Pancreas (tissue), 10 donors: ENCODE measurements at places on chromosomes 12 and 14. TPM values are rescaled to one million over a fixed set of nuclear protein-coding genes. Genes with fewer than 3 reads are reported as not detected.

The KLHL33 gene
- 0.15 TPM for polyA plus RNA-seq

The PRB2 gene
- polyA plus RNA-seq: not detected

The TCL1A gene
- polyA plus RNA-seq: 0.09 TPM

The GYS2 gene
- polyA plus RNA-seq: not detected

The AJUBA gene
- 6.3 TPM for polyA plus RNA-seq

The DPPA3 gene
- not detected for polyA plus RNA-seq

The DAO gene
- not detected for polyA plus RNA-seq

The DDX51 gene
- 32.9 TPM for polyA plus RNA-seq

The CCDC197 gene
- not detected for polyA plus RNA-seq

The SMCO3 gene
- polyA plus RNA-seq: 0.21 TPM

The NYNRIN gene
- polyA plus RNA-seq: 2.7 TPM

The IL31 gene
- not detected for polyA plus RNA-seq

The ACOT4 gene
- 0.68 TPM for polyA plus RNA-seq

The SERPINA12 gene
- not detected for polyA plus RNA-seq

The RNASE3 gene
- polyA plus RNA-seq: not detected

The RNF212B gene
- polyA plus RNA-seq: not detected

The SRGAP1 gene
- 2.5 TPM for polyA plus RNA-seq

The CDKN1B gene
- polyA plus RNA-seq: 12.1 TPM

The RPL36AL gene
- 361 TPM for polyA plus RNA-seq

The PROX2 gene
- polyA plus RNA-seq: not detected

The CMA1 gene
- not detected for polyA plus RNA-seq

The MDM2 gene
- 42.9 TPM for polyA plus RNA-seq

The CD69 gene
- 0.23 TPM for polyA plus RNA-seq

The DDX11 gene
- 27.0 TPM for polyA plus RNA-seq

The KLRC2 gene
- not detected for polyA plus RNA-seq

The BICD1 gene
- 3.5 TPM for polyA plus RNA-seq

The MDGA2 gene
- polyA plus RNA-seq: not detected

The CEBPE gene
- polyA plus RNA-seq: not detected

The NKX2-1 gene
- not detected for polyA plus RNA-seq

The CFAP251 gene
- polyA plus RNA-seq: 5.8 TPM

The C12orf54 gene
- polyA plus RNA-seq: 0.61 TPM

The KIF5A gene
- 0.76 TPM for polyA plus RNA-seq

The RASSF8 gene
- polyA plus RNA-seq: 4.3 TPM

The DEPDC4 gene
- 0.42 TPM for polyA plus RNA-seq

The ATG101 gene
- polyA plus RNA-seq: 23.0 TPM

The GLIPR1L1 gene
- not detected for polyA plus RNA-seq

The CAPS2 gene
- 3.9 TPM for polyA plus RNA-seq

The PSMD9 gene
- polyA plus RNA-seq: 39.4 TPM
